ENCODE measurements at places on chromosomes 13 and 19.

DNA sequence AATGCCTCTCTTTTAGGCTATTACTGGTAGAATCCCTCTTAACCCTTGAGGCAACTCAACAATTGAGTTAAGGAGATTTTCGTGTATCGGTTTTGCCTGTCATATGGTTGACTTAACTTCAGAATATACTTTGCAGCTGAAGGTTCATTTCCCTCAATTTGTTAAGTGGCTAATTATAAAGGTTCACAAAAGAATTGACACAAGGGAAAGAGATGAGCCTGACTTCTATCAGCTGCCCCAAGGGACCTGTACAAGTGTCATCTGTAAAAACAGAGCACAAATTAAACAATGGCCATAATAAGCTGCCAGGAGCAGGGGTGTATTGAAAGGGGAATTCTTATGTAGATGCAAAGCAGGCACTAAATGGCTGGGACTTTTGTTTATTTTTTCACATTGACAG lies 334.8 kb upstream of the OBI1 start:
- DNase-seq, result no peak

- no peak for DNase-seq
These were observed 16.2 kb downstream of the DPY19L3 start for GRCh38 chr19:32421589-32422361.

GRCh38 chr19:51811344-51811743 lies 16.4 kb downstream of the FPR3 start:
- no peak for DNase-seq

DNA sequence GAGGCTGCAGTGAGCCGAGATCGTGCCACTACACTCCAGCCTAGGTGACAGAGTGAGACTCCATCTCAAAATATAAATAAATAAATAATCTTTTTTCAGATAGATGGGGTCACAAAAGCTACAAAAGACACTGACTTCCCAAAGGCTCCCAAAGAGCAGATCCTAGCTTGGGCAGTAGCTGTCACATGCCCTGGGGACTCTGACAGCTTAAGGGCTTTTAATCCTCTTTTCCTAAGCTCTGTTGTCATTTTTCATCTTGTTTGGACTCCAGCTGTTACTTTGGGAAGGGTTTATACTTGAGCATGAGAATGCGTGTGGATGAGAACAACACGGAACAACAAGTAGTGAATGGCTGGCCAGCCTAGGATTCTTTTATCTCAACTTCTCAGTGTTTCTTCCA lies 231.7 kb downstream of the MZT1 start:
- no peak for DNase-seq

GRCh38 chr19:45331411-45331810 lies 8.7 kb upstream of the CKM start:
- no peak for DNase-seq

DNA sequence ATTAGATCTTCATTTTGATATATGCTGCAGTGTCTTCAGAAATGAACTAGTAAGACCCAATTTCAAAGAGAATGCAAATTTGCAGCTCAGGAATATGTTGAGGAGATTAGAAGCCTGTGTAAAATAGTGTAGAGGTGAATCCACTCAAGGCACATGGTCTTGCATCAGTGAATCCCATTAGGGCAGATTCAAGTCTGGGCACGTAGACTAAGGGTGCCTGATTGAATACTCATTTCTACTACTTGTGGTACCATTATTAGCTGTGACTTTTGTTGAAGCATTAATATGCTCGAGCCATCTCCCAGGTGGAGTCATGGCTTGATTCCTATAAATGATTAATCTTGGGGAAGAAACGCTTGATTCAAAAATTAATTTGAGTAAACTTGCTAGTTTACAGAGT lies 129.4 kb downstream of the AKAP11 start:
- no peak for DNase-seq

GRCh38 chr13:110217085-110217484 lies 89.9 kb downstream of the COL4A1 start:
- DNase-seq, result no peak

GRCh38 chr19:47436712-47437401 lies 17.5 kb upstream of the MEIS3 start:
- peak; percentile 61 for DNase-seq

- DNase-seq, result no peak
These were observed 57.2 kb downstream of the NHLRC3 start for GRCh38 chr13:39095500-39095899.

DNA sequence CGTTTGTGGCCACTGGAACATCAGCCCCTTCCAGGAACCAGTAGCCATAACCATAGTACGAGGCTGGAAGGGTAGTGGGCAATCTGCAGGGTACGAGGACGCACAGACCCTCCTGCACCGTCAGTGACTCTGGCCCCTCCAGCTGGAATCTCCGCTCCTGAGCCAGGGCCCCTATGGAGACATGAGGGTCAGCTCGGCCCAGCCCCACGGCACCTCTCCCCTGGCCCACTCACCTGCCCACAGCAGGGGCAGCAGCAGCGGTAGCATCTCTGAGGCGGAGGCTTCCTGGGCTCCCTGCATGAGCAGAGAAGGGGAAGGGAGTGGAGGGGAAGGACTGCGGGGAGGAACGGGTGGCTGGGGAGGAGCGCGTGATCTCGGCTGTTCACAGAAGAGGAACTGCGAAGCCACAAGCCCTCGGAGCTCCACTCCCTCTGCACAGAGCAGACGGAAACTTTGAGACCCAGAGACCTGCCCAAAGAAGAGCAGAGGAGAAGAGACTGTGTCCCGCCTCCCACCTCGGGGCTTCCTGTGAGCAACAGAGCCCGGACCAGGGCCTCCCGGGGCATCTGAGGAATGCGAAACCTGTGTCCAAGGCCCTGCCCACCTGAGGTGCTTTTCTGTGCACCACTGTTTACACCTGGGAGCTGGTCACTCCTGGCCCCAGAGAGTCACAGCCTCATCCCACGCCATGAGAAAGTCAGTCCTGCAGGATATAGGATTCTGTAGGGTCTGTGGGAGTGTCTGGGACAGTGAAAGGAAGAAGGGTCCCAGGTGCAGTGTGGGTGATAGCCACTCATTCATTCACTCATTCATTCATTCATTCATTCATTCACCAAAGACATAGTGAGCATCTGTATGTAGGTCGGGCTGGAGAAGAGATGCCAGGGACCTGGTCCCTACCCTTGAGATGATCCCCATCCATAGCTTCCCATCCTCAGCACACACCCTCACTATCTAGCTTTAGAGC lies at the start of gene SIGLEC6:
Gene SIGLEC6 (minus strand): TSS at position 322 of the 967 bp plus-strand sequence. CDS start 22 bp downstream, at position 300.
- DNase-seq, result no peak

- DNase-seq, result peak; percentile 58
These were observed 2.8 kb downstream of the PTGER1 start for GRCh38 chr19:14472202-14472938.

DNA sequence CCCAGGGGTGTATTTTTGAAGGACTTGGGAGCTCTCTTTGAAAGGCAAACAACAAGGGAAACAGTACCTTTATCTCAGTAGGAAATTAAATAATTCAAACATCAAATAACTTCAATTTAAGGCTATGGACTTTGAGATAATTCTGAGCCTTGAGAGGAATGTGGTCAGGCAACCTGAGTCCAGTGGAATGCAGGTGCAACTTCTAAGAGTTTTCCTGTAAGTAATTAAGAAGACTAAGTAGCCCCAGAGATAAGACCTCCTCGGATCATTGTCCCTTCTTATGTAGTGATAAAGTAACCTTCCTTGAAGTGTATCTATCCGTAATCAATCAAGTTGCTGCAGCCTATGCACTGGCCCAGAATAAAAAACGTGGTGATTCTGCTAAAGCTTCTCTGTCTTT lies 29.2 kb downstream of the ZNF701 start:
- DNase-seq, result no peak

DNA sequence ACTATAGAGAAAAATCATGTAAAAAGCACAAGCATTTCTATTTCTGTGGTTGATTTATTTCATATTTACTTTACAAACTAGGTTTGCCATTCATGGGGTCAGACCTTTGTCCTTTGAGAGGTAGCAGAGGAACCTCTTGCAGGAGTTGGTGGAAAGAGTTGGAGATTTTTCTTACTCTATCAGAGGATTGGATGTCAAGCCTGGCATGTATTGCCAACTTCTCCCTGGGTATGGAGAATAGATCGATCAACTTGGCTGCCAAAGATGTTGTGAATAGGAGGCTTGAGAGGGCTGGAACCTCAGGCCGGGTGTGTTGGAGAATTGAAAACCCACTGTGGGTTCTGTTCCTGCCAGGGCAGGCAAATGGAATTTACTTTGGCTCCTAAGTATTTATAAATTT lies 81.2 kb downstream of the WDFY2 start:
- no peak for DNase-seq

GRCh38 chr19:47435196-47435595 lies 15.9 kb upstream of the MEIS3 start:
- DNase-seq, result no peak
